NCI-H524 treated with DMSO at 0.1 percent for 48 hours (cell line): ENCODE measurements at places on chromosomes 6 and 20.

DNA sequence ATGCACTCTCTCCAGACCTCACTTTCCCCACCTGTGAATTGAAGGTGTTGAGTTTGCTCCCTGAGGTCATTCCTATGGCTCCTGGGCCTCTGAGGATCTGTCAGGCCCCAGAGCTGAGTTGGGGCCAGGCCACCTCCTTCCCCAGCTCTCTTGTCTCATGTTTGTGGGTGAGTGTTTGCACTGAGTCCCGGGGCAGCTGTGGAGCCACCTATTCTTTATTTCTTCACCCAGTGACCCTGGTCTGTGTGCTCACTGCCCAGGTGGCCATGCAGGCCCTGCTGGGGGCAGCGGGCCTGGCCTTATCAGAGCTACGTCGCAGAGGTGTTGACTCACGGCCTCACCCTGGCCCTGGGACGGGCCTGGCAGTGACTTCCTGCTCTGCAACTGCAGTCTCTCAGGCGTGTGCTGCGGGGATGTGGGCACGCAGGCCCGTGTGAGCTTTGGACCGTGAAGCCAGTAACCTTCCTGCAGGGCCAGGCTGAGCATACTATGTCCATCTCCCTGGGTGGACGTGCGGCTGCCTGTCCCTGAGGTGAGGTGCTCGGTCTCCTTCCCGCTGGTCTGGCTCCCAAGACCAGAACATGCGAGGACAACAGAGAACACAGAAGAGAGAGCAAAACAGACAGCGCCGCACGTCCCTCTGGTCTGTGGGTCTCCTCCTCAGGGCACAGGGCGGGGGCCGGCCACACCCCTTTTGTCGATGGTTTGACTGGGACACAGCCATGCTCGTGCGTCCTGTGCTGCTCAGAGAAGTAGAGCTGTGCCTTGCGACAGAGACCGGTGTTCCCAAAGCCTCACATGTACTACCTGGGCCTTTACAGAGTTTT, 12.1 kb downstream of the TMEM181 start:
- no peak for DNase-seq

DNA sequence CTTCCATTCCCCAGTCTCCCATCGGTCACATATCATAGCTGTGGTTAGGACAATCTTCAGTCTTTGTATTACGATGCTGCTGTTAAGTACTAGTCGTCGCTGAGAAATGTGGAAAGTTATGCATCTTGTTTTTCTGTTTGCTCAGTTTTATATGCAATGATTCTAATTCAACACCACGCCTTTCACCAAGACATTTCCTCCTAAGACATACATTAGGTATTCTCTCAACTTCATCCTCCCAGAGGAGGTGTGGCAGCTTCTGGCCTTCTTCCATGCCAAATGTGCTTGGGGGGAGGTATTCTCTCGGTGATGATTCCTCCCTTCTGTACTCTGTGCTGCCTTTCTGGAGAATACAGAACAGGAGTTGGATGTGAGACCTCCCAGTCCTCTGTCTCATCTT, 66.1 kb downstream of the B4GALT5 start:
- no peak for DNase-seq

DNA sequence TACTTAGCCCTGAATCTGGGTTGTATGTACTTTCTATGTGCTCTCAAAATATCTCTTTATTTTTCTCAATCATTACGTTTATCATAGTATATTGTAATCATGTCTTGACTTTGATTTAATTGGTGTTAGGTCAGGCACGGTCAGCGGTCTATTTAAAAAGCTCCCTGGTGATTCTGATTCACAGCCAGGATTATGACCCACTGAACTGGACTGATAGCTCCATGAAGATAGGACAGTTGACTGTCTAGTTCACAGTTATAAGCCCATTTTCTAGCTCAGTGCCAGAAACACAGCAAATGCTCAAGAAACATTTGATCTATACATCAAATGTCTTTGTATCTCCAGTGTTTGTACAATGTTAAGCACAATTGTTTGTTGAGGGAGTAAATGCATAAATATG, 111.5 kb upstream of the CCN2 start:
- no peak for DNase-seq

- no peak for DNase-seq
Measured at GRCh38 chr6:63941747-63942470, 306.3 kb downstream of the PHF3 start.

GRCh38 chr6:114040871-114041270, 69.9 kb upstream of the HDAC2 start:
- DNase-seq = no peak

DNA sequence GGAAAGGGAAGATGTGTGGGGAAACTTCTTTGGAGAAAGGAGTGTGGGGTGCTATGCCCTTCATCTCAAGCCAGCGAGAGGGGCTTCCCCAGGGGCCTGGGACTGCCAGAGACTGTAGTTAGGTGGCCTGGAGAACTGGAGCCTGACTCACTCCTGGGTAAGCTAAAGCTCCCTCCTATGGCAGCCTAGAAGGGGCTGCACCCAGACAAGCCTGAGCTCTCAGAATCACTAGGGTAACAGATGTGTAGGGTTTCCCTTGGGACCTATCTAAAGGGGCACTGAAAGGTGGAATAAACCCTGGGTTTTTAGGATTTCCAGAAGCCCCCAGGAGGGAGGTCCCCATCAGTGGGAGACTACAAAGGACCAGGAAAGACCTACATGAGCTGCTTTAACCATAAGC, 1.6 kb upstream of the ARMC2 start:
- DNase-seq = peak; percentile 26

DNA sequence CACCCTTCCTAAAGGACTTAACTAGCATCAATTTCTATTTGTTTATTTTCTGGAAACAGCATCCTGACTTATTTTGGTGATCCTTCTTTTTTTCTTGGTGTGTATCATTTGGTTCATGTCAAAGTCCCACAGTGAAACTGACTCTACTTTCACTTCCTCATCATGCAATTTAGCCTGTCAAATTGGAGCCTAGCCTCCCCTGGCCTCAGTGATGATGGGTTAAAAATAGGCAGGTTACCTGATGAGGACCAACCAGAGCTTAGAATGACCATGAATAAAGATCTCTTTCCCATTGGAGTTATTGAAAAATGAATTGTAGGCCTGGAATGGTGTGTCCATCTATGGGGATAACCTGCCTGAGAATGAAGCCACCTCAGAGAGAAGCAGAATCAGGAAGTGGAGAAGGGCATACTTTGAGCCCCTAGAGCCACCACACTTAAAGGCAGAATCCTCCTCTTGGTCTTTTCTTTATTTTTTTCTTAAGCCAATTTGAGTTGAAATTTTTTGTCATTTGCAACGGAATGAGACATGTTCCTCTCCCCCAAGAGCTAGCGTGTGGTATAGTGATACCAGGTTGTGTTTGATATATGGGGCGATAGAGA, 105.6 kb downstream of the BTBD3 start:
- DNase-seq = no peak

DNA sequence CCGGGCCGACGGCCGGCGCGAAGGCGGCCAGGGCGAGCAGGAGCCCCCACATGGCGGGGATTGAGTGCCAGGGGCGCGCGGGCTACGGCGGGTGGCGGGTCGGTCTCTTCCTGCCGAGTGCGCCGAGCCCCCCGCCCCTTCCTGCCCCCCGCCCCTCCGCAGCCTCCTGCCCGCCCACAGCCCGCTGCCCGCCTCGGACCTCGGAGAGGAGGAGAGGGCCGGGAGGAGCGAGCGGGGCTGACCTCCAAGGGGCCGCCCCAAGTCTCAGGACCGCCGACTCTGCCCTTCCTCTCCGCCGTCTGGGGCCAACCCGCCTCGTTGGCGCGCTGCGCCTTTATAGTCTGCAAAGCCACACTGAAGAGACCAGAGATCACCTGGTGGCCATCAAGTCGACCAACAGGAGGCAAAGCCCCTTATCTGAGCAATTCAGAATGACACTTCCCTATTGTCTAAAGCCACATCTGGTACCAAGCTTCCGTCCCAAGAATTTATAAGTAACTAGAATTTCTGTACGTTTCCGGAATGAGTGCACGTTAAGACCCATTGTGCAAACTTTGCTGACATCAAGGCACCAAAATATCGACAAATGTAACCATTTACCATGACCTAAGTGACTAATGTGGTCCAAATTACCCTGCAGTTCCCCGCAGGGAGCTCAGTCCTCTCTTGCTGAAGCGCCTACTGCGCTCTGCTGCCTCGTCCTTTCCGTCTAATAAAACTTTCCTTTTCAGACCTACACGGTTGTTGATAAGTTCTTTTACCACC, at the start of gene CPXM1:
Gene CPXM1, minus strand, starts transcription at position 107 of the 765 bp plus-strand sequence. Its CDS starts 55 bp downstream, at position 52.
- DNase-seq = no peak

DNA sequence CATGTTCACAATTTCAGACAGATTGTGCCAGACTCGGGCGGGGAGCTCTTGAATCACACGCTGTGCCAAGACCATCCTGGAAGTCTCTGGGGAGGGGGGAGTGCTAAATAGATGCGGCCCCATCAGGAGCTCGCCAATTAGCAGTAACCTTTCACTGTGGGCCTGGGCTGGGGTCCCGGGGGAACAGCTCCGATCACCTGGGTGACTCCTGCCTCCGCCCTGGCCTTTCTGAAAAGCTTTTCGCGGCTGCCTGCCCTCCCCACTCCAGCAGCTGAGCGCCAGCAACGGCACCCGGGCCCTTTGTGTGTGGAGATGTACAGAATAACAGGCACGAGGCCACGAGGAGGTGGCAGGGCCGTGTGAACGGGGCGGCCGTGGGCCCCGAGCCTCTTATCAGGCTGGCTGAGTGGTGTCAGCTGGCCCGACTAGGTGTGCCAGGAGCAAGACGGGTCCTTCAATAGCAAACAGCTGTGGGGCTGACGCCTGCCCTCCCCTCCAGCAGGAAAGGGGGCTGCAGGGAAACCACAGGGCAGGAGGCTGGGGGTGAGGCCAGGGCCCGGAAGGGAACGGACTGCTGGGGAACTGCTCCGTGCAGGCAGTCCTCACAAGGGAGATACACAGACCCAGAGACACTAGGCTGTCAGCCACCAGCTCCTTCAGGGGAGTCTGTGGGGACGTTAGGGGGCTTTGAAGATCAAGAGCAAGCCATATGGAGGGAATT, 56.8 kb downstream of the NOL4L start:
- peak; percentile 86 for DNase-seq

GRCh38 chr6:35370785-35371493, 28.6 kb downstream of the PPARD start:
- DNase-seq = no peak

DNA sequence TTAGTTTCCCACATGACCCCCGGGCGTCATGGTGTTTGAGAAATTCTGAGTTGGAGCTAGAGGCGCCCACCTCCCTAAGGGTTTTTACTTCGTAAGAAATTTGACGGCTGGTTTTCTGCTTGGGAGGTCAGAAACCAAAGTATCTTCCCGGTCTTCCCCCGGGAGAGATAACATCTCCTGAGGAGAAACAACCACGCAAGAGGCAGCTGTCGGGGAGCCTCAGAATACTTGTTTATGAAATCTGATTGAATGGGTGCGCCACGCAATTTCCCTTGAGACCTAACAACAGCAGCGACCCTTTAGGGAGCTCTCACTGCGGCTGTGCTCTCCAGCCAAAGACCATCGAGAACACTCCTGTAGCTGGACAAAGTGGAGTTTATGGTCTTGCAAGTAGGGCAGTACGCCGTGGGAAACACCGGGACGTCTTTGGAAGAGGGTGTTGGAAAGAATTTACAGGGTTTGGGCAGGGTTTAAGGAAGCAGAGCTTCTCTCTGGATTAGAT, 608 bp upstream of the EIF2S2 start:
- DNase-seq = no peak

GRCh38 chr20:38685853-38686473, 38.3 kb upstream of the SLC32A1 start:
- no peak for DNase-seq

DNA sequence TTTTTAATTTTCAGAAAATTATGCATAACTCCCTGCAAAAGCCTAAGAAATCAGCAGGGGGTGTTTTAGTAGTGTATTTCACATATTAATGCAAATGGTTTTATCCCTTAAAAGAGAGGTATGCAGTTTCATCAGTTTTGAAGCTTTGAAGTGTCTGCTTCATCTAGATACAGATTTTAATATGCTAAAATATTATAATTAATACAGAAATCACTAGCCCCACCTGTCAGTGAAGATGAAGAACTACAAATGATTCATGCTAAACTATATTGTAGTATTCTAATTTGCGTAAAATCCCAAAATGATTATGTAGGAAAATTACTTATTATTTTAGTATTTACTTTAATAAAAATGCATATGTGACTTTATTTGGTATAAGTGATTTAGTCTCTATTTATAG, 2.9 kb upstream of the TFB1M start:
- DNase-seq = no peak

DNA sequence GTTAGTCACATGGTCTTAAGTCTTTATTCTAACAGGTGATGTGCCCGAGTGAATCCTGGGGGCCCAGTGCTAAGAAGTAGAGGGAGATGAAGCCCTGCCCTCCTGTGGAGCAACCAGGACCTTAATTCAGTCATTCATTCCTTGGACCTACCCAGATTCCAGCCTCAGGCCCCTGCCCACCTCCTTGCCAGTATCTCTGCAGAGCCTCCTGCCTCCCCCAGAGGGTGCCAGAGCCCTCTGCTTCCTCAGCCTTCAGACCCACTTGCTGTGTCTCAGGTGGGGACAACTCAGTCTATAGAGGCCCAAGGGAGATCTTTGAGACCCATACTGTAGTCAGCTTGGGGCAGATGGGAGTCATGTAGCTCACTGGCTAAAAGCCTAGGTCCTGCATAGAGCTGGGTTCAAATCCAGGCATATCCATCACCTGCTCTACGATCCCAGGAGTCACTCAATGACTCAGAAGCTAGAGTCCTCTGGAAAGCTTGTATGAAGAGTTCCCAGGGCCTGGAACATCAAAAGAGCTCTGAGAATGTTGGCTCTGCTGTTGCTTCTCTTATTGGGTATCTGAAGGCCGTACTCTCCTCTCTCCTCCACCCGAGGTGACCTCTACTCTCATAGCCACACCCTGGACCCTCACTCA, 3.9 kb upstream of the SIGLEC1 start:
- DNase-seq = peak; percentile 3

DNA sequence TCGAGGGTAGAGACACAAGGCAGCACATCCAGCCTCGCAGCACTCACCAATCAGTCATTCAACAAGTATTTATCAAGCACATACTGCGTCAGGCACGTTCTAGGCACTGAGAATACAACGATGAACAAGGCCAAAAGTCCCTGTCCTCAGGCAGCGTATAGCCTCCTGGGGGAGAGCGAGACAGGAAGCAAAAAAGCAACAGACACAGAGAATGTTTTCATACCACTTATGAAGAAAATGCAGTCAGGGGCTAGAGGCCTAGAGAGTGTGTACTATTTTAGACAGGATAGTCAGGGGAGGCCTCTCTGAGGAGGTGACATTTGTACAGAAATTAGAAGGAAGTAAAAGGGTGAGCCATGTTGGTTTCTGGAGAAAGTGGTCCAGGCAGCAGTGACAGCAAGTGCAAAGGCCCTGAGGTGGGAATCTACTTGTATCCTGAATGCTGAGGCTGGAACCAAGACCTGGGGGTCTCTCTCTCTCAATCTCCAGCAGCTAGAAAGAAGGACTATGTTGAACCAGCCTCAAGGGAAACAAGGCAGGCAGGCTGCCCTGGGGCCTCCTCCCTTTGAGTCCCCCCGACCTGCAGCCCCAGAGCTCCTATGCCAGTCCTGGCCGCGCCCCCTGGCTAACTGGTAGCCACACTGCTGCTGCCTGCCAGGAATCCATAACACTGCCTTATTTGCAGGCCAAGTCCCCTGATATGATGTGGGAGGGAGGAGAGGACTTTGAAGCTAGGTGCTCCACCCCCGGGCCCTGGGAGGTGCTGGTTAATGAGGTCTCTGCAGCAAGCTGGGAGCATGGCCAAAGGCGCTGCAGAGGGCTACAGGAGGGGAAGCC, 151.2 kb downstream of the GRM4 start:
- DNase-seq = peak; percentile 18

GRCh38 chr6:169783401-169783800, 32.0 kb downstream of the ERMARD start:
- no peak for DNase-seq
